Brain pericyte (primary cell): ENCODE measurements at places on chromosomes 4 and X.

DNA sequence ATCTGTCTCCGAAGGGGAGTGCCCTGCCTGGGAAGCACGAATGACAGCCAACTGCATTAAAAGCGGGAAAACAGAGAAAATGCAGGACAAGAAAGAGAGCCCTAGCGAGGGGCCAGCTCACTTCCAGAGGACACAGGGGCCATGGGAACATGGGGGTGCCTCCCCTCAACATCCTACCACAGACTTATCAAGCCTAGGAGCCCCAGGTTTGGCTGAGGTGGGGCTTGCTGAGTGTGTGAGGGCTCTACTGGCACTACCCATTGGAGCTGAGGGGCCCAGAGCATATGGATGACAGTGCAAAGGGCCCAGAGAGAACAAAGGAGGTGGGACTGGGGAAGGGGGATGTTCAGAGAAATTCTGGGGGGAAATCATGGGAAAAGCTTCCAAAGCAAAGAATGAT, 101.8 kb downstream of the PJA1 start:
- DNase-seq: no peak

GRCh38 chr4:84928089-84928488, 38.4 kb downstream of the WDFY3 start:
- DNase-seq: no peak

DNA sequence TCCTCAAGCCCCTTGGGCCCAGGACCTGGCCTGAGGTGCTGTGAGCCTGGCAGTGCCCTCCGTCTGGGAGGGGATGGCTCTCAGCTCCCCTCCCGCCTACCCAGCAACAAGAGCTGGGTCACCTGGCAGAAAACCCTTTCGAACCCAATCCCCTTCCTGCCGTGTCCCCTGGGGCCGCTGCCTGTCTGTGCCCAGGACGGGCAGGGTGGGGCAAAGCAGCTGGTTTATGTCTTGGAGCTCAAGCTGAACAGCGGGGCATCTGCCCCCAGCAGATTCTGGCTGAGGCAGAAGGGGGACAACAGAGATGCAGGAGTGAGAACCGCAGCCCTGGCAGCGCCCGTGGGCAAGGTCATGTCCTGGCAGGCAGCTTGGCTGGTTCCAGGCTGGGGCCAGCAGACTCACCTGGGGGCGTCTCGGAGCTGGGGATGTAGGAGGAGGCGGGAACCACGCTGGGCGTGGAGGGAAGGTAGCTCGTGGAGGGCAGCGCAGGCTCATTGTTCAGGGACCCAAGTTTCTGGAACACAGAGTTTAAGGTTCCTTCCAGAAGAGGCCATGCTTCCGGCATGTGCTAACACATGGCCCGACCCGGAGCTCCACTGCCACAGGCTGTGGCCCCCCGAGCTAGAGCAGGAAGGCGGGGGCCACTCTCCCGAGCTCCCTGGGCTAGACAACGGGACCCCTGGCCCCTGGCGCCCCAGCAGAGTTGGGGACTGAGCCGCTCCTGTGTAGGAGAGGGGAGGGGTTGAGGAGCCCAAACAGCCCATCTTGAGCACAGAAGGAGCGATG, 24.2 kb downstream of the NELFA start:
- DNase-seq: no peak

- DNase-seq: no peak
Observed at GRCh38 chr4:158760866-158761265, 8.0 kb upstream of the FNIP2 start.

- no peak for DNase-seq
Observed at GRCh38 chr4:168853770-168854169, 156.3 kb downstream of the CBR4 start.

DNA sequence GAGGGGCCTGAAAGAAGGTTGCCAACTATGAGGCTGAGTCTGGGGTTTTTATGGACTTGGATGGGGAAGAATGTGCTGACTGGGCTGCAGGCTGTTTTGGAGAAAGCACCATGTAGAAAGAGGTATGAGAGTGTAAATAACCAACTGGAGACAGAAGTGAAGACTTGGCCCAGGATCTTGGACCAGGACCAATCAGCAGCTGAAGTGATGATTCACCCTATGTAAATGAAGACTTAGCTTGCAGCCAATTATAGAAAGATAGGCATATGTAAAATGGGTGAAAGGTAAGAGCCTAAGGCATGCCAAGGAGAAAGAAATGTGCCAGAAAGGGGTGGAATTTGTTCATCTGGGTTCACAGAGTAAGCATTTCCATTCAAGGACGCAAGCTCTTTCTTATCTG, 856.7 kb upstream of the PRKX start:
- DNase-seq: no peak

- no peak for DNase-seq
Observed at GRCh38 chr4:2932321-2932950, 30.8 kb downstream of the NOP14 start.

- no peak for DNase-seq
Observed at GRCh38 chr4:140061659-140062289, 92.2 kb downstream of the MAML3 start.

DNA sequence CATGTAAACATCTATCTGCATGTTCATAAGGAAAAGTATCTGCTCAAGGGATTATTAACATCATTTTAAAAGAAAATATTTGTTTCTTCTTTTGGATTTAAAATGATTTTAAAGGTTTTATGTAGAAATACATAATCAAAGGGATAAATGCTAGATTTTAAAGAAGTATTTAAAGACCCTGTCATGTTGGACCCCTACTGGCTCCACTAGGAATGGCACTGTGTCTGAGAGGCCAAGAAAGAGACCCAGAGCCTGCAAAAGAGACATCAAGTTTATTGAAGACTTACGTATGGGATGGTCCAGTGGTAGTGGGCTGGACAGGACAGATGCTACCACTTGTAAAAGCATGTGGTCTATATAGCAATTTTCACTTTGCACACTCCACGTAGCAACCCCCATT, 78.7 kb upstream of the PCDH18 start:
- no peak for DNase-seq

GRCh38 chrX:10112510-10112909, 44.3 kb upstream of the CLCN4 start:
- no peak for DNase-seq

DNA sequence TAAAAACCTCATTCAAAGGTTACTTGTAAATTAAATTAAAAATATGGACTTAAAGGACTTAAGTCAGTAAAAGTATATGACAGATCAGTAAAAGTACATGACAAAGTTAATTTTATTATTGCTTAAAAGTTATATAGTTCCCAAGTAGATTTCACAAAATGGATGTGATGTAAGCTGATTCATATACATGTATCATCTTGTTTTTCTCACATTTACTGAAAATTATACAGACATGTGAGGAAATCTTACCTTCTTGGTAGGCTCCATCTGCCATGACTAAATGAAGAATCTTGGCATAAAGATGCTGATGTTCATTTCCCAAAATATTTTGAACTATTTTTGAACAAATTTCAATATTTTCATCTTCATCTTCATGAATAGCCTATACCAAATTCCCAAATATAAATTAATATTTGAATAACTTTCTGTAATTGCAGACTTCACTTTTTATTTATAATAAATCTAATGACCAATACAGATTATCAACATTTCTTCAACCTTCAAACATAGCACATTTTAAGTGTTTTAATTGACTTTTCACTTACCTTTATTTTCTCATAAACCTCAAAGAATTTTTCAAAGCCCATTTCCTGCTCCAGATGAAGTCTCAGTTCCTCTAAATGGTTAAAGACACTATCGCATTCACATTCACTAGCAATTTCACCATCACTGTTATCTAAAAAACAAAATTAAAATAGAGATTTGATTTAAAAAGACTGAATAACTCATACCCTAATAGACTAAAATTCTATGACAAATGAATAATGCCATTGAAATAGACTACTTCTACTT, 129.4 kb upstream of the SH3RF1 start:
- DNase-seq: no peak

DNA sequence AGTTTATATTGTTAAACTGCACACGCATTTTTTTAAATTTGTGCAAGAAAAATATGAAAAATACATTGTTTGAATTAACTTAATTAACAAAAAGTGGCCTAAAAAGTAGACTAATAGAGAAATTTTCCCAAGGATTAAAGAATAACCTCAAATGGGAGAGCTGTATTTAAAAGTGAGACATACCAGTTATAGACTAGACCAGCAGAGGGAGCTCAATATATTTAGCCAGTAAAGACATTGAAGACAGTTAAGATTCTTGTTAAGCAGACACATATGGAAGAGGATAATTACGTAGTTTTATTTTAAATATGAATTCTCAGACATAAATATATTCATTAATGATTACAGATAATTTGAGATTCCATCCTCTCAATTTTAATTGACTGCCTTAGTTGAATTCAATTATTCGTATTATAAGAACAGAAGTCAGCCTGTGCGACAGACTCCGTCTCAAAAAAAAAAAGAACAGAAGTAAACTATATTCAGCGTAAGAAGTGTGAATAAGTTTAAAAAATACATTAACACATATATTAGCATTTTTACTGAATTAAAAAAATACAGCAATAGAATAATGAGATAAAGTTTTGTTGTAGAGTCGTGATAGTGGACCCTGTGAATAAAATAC, 64.8 kb downstream of the GLRA3 start:
- DNase-seq: no peak

GRCh38 chr4:149120331-149121022, 678.3 kb upstream of the NR3C2 start:
- peak; percentile 12 for DNase-seq

DNA sequence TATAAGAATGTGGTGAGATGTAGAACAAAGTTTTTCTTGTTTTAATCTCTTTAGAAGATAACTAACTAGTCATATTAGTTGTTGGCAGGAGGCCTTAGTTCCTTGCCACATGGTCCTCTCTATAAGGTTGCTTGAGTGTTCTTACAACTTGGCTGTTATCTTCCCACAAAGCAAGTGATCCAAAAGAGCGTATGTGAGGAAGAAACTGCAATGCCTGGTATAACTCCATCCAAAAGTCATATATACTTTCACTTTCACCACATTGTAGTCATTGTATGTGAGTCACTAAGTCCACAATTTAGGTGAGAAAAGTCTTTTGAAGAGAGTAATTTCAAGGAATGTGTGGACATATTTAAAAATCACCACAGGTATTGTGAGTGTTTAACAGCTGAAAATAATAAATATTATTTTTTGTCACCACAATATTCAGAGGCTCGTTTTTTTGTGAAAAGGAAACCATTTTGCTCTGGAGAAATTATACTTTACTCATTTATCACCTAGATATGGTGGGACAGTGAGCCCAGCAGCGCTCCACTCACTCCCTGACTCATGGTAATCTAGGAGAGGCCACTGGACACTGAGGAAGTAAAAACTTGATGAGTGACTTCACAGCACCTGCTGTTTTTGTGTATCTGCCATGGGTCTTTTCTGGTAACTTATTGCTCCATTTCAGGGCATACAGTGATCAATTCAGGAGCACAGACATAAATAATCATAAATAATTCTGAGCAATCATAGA, 369.4 kb upstream of the NDST3 start:
- DNase-seq: no peak

GRCh38 chrX:66035667-66036066, 4.2 kb downstream of the VSIG4 start:
- no peak for DNase-seq

GRCh38 chr4:102832105-102832504, 4.8 kb upstream of the UBE2D3 start:
- no peak for DNase-seq

DNA sequence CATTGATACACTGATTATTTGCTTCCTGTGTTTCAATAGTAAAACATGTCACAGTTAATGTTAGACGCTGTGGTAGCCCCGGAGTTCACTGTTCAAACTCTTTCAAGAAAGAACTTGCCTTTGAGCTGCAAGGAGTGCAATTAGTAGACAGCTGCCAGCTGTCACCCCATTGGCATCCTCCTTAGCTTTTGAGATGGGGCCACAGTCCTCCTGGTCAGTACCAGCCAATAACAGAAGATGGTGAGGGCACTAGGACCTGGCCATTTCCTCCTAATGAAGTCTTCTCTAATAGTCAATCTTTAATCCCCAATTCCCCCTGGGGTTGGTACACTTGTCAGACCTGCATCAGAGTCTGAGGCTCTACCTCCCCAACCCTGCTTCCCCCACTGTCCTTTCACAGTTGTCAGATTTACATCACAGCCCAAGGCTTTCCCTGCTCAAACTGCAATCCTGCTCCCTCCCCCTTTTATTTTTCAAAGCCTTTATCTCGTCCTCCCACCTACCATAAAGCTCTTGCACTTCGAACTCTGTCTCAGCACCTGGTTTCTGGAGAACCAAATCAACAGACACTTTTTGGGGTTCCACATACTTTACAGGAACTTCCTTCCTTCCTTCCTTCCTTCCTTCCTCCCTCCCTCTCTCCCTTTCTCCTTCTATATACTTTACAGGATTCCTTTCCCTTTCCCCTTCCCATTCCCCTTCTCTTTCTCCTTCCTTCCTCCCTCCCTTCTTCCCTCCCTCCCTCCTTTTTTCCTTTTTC, 182.0 kb downstream of the RASL11B start:
- no peak for DNase-seq

GRCh38 chrX:25049971-25050370, 34.2 kb upstream of the ARX start:
- DNase-seq: no peak

- DNase-seq: no peak
Observed at GRCh38 chrX:69117876-69118526, 47.3 kb downstream of the PJA1 start.

- no peak for DNase-seq
Observed at GRCh38 chr4:33831442-33832066, 2412.8 kb downstream of the ARAP2 start.

DNA sequence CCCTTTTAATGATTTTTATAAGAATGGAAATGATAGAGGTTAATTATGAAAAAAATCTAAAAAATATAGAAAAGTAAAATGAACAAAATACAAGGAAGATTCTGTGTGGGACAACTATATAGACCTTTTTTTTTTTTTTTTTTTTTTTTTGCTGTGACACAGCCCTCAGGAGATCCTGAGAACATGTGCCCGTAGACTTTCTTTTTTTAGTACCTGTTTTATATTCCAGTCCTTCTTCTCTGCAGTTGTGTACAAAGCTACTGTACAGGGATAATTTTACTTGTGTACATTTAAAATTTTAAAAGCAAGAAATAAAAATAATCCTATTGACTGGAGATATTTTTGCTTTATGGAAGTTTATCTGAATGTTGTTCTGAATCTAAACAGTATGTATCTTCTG, 85.5 kb downstream of the KDM6A start:
- no peak for DNase-seq

- no peak for DNase-seq
Observed at GRCh38 chr4:133379681-133380438, 230.8 kb downstream of the PCDH10 start.

- DNase-seq: no peak
Observed at GRCh38 chrX:55011294-55011693, 11.1 kb downstream of the APEX2 start.

- no peak for DNase-seq
Observed at GRCh38 chr4:176874721-176875445, 82.2 kb upstream of the VEGFC start.

GRCh38 chr4:139416073-139416673, 37.7 kb upstream of the RAB33B start:
- DNase-seq: no peak

GRCh38 chr4:99857307-99857706, 36.9 kb downstream of the LAMTOR3 start:
- no peak for DNase-seq

DNA sequence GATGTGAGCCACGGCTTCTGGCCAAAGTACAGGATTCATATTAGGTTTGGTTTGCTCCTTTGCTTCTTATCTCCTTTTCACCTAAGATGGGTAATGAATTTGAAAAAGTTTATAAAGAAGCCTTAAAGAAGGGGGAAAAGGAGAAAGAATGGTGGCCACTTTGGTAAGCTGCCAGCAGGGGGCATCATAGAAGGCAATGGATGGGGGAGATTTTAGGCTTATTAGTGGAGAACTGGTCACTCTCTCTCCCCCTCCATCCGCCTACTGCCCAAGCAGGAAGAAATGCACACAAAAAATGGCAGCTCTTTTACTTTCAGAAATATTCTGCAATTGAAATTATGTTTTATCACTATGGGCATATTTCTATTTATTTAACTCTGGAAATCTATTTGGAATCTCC, 32.0 kb downstream of the SPARCL1 start:
- no peak for DNase-seq
